ENCODE measurements at places on chromosomes 4 and X.

DNA sequence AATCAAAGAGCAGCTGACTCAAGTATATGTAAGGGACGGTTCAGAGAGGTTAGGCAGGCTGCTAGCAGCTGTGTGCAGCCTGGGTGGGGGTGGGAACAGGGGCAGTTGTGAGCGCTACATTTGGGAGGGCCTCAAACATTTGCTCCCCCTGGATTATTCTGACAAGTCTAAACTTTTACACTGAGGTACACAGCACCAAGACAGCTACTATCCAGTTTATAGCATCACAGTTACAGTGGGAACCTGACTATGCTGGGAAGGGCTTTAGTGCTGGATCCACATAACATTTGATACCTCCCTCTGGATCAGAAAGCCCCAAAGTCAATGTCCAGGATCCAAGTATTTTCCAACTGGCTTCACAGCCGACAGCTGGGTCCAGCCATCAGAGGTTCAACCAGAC lies 55.8 kb upstream of the GIMD1 start:
- DNase-seq = no peak

DNA sequence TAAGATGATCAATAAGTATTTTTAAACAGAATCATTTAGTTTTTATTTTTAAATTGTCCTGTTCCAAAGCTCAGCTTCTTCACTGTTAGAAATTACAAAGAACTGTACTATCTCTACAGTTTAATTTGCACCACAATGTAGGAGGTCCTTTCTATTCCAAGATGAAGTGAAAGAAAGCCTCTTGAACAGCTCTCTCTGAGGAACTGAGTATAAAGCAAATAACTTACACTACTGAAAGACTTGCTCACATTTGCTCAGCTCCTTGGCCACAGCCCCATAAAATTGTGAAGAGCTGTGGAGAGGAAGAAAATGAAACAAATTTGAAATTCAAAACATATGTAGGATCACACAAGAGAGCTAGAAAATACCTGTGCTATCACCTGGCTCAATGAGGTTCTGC lies 68.6 kb downstream of the ENPEP start:
- no peak for DNase-seq

DNA sequence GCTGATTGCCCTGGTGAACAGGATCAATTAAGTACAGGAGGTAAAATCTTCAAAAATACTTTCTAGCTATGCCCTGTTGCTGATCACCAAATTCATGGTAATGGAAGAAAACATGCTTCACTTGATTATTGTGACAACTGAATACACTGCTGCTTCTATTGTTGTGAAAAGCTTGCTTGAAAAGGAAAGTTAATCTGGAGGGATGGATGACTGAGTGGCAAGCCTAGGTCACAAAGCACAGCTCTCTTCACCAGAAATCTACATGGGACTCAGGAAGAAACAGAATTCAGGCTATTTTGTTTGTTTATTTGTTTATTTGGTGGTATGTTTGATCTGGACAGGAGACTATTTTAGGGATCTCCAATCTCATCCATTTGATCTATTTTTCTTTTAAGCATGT lies 182.0 kb downstream of the MGST2 start:
- DNase-seq = no peak

GRCh38 chr4:139576219-139576618 lies 20.2 kb upstream of the SETD7 start:
- DNase-seq = no peak

DNA sequence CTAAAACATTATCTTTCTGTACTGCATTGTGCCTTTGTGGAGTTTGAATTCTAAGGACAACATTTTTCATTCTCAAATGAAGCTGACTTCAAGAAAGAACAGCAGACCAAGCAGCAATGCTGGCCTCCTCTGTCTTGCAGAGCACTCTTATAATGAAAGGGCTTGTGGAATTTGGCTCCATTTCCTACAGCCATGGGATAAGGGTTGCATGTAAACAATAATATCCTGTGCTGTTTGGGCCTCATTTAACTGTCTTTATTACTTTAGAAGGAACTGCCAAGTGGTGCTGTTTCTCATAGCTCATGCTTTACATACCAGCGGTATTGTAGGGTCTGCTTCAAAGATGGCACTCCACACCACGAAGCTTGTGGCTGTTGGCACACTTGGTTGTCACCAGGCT lies 111.4 kb upstream of the EOLA2 start:
- DNase-seq = peak; percentile 22

DNA sequence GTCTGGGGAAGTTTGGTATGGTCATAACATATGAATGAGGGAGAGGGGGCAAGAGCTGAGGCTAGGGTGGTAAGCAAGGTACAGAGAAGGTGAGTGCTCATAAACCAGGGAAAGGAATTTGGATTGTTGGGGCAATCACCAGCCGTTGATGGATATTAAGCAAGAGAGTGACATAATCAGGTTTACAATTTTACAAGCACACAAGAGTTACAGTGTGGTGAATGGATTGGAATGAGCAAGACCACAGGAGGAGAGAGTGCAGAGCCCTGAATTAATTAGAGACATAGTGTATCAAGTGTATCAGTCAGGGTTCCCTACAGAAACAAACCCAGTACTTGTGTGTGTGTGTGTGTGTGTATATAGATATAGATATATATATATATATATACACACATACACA lies 18.7 kb upstream of the FMR1NB start:
- DNase-seq = no peak

- DNase-seq = peak; percentile 19
These were observed 284.6 kb upstream of the GATB start for GRCh38 chr4:152045449-152045806.

- no peak for DNase-seq
These were observed 71.7 kb downstream of the DIPK2B start for GRCh38 chrX:45128896-45129454.

DNA sequence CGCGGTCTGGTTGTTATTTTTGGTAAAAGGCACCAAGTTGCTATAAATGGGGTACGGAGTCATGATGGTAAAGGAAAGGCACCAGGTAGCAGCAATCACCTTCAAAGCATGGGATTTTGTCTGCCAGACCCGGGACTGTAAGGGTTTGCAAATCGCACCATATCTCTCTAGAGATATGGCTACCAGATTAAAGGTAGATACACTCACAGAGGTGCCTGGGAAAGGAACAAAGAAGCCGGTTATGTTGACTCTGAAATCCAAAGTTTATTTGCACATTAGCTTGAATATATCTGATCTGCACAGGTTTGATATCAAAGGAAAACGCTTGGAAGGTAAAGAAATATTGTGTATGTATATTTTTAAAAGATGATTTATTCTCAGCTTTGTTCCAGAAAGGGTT lies 4.6 kb downstream of the CCKAR start:
- DNase-seq = no peak

DNA sequence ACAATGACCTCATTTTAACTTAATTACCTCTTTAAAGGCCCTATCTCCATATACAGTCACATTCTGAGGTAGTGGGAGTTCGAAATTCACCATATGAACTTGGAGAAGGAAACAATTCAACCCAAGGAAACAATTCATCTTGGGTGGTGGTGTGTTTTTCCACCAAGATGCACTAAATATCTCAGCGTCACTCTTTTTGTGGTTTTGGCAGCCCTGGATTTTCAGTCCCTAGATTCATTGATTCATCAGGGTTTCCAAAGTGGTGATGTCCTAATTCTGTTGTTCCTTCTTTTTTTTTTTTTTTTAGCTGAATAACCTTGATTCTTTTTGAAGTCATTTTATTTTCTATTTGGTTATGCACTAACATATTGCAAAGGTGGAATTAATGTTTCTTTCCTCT lies 162.6 kb upstream of the RAPGEF2 start:
- DNase-seq = no peak

GRCh38 chr4:139266583-139267257 lies 13.3 kb downstream of the MGARP start:
- peak; percentile 57 for DNase-seq

- DNase-seq = no peak
These were observed 162.2 kb upstream of the ANXA10 start for GRCh38 chr4:167930166-167930565.

DNA sequence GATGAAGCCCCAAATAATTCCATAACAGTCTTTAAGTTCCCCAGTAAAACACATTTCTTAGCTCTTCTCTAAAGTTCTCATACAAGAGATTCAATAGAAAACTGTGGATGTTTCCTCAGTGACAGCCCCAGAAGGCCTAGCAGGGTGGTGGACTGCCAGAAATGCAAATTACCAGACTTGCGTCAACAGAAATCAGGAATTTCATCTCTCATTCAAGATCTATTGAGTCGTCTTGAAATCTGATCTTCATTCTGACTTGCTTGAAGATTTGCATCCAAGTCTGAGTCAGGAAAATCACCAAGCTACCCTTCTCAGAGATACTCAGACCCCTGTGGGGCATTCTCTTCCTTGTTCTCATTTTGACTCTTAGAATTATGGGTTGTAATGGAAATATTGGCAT lies 68.9 kb upstream of the NDP start:
- DNase-seq = no peak

DNA sequence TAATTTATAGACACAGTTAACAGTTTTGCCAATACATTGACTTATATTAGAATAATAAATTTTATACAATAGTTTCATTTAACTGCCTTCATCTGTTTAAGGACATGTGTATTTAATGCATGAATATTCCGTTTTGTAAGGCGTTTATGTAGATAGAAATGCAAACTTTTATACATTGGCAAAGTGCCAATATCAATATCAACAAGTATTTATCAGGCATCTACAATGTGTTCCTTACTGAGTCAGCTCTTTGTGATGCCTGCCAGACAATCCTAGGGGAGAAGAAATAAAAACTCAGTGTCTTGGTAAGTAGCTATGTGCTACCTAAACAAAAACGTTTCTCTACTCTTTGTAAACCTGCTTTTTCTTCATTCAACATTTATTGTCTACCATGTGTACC lies 1142.2 kb downstream of the C4orf33 start:
- no peak for DNase-seq

DNA sequence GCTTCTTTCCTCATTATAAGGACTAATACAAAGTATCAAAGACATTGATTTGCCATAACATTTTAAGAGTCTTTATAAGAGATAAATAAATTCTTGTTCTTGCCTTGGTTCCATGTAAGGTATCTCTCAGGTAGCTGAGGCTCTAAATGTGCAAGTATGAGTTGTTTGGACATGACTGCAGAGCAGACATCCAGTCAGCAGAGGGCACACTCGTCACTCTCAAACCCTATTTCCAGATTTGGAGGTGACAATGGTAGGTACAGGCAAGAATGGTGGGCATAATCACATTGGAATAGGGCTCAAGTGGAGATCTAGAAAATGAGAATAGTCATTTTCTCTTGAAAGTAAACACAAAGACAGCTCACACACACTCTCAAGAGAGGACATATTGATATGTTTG lies 133.3 kb upstream of the ZIC3 start:
- no peak for DNase-seq

- peak; percentile 20 for DNase-seq
These were observed 248.6 kb upstream of the BOD1L1 start for GRCh38 chr4:13876131-13876530.

DNA sequence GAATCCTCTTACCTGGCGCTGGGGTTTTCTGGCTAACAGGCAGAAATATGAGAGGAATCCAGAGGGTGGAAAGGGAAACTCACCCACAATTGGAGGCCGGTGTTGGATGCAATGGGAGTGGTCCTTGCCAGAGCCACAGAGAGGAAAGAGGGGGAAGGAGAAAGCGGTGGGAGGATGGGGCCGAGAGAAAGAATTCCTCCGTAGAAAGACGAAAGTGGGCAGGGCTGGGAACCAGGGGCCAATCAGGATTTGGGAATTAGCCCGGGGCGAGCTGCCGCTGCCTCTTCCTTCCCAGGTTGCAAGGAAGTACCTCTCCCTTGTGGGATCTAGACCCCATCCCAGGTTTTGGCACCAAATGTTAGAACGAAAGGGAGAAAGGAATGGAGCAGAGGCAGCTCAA lies 83.1 kb upstream of the SPIN4 start:
- DNase-seq = no peak

- DNase-seq = no peak
These were observed 76.6 kb downstream of the ITIH6 start for GRCh38 chrX:54721424-54721823.

DNA sequence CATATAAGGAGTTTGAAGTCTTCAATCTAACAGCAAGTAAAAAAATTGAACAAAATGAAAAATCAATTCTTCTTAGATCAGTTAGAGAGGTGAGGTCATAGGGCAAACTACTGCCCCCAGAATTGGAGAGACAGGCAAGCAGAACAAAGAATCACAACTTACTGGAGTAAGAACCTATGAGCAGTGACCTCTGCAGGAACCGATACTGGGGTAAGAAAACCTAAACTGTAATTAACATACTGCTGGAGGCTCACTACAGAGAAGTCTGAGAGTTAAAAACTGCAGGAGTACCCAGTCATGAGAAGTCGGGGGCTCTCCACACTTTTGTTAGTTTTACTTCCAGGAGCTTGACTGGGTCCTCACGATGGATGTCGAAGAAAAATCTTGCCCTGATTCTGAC lies 16.0 kb downstream of the CLDN22 start:
- no peak for DNase-seq

DNA sequence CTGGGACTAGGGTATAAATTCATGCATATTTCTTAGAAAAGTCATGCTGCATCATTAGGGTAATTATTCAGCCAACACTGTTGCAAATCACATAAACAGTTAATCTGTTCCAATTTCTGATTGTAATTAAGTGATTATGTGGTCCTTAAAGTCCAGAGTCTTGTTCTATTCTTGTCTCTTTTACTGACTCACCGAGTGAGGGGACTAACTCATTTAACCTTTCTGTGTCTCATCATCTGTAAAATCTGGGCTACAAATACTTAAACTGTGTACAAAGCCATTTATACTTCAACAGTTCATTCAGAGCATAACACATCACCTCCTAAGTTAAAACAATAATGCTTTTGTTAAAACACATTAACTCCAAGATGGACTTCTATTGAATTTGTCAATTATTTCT lies 65.4 kb upstream of the KLHL13 start:
- DNase-seq = no peak

DNA sequence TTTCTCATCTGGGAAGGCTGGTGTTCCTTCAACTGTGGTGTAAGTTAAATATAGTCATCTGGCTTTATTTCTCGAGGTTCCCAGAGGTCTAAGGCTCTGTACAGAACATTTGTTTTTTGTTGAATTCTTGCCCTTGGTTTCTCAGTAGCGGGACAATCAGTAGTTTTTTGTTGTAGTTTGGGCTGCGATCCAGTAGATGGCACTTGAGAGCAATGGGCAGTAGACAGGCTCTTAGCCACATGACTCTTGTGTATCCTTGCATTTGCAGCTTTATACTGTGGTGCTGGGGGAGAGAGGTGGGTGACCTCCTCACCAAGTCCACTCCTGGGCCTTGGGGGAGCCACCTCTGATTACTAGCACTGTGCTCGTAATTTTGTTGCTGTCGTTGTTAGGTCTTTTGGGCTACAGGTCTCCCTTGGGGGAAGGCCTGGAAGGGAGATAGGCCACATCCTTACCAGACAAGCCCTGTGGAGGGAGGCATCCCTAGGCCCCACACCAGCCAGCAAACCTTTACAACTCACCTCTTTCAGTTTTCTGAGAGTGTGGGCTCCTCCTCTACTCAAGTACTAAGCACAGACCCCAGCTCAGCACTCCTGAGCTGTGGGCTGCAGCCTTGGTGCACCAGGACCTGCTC lies 8.1 kb downstream of the ETDB start:
- DNase-seq = no peak

DNA sequence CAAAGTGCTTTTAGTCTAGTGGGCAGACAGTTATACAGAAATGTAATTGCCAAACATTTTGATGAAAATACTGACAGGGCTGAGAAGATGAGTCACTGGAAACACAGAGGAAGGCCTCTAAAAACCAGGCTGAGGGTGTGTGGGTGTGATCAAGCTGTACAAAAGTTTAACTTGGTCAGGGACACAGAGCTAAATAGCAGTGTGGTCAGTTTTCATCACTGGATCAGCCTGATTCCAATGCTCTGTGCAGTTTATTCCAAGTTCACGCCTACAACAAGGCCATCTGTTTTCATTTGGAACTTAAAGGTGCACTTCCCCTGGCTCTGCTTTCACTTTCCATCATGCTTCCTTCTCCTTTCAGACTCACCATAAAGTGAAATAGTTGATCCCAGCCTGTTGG lies 10.6 kb downstream of the CENPVL3 start:
- no peak for DNase-seq
